ENCODE measurements at places on chromosomes 1 and 21. TPM values are rescaled to one million over a fixed set of nuclear protein-coding genes. Genes with fewer than 3 reads are reported as not detected.
A peak's percentile ranks its signal among the peaks of the same experiment; 100 is the strongest.

GRCh38 chr1:156172696-156173470 lies 19.5 kb downstream of the SEMA4A start:
- no peak for DNase-seq
- no peak overlapping the region for H3K27ac ChIP-seq
- H3K4me1 ChIP-seq, result no peaks in the 10 kb centered on the region
- no peak overlapping the region for H3K4me3 ChIP-seq
- H3K36me3 ChIP-seq, result no peaks in the 10 kb centered on the region

- no peaks in the 10 kb centered on the region for H3K36me3 ChIP-seq
- H3K4me1 ChIP-seq, result no peaks in the 10 kb centered on the region
- DNase-seq, result no peak
- H3K27ac ChIP-seq, result no peak overlapping the region
- H3K27me3 ChIP-seq, result peaks cover 17% of the 10 kb centered on the region
These were observed 7.9 kb upstream of the ADGRB2 start for GRCh38 chr1:31771891-31772668.

DNA sequence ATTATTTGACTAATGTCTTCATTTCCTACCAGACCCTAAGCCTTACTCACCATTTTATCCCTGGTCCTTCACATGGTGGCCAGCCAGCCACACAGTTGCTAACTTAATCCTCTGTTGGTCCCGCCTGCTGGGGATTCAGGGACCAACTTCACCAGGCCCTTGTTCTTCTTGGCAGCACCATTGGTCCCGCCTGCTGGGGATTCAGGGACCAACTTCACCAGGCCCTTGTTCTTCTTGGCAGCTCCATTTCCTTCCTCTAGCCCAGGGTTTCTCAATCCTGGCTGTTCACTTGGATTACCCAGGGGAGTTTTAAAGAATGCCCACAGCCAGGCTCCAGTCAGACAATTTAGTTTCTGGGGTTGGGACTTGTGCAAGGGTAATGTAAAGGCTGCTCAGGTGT lies 233.1 kb upstream of the CSF3R start:
- H3K27ac ChIP-seq, result no peak overlapping the region
- peaks cover 48% of the 10 kb centered on the region for H3K27me3 ChIP-seq
- H3K36me3 ChIP-seq, result no peaks in the 10 kb centered on the region

GRCh38 chr1:96049759-96050409 lies 671.7 kb upstream of the PTBP2 start:
- no peak for DNase-seq
- H3K4me3 ChIP-seq, result no peak overlapping the region
- H3K27ac ChIP-seq, result no peak overlapping the region
- H3K27me3 ChIP-seq, result no peaks in the 10 kb centered on the region
- H3K4me1 ChIP-seq, result no peaks in the 10 kb centered on the region

DNA sequence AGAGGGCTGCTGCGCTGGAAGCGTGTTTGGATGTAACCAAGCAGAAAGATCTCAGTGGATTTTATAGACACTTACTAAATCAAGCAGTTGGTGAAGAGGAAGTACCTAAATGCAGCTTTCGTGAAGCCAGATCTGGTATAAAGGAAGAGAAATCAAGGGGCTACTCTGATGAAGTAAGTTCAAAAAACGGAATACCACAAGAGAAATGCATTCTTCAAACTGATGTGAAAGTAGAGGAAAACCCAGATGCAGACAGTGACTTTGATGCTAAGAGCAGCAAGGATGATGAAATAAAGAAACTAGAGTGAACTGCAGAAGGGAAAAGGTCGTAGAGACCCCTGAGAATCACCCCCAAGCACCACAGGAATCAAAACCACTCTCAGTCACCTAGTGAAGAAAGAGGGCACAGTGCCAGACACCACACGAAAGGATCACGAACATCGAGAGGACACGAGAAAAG lies 40.8 kb upstream of the NEXN start:
- no peak overlapping the region for H3K27ac ChIP-seq
- no peak for DNase-seq
- no peaks in the 10 kb centered on the region for H3K4me1 ChIP-seq
- no peaks in the 10 kb centered on the region for H3K36me3 ChIP-seq
- no peak overlapping the region for H3K4me3 ChIP-seq

- no peaks in the 10 kb centered on the region for H3K4me1 ChIP-seq
- H3K27me3 ChIP-seq, result peaks cover 82% of the 10 kb centered on the region
- no peaks in the 10 kb centered on the region for H3K36me3 ChIP-seq
- DNase-seq, result no peak
- H3K4me3 ChIP-seq, result no peak overlapping the region
These were observed 243.4 kb downstream of the KIF26B start for GRCh38 chr1:245398180-245398579.

GRCh38 chr1:94024104-94024792 lies 96.7 kb downstream of the ABCA4 start:
- no peak for DNase-seq
- H3K36me3 ChIP-seq, result no peaks in the 10 kb centered on the region
- H3K4me1 ChIP-seq, result peaks cover 63% of the 10 kb centered on the region

Gene RPE65
- total RNA-seq, result not detected

Gene NBPF6
- 0.94 TPM for total RNA-seq

GRCh38 chr1:83676106-83676505 lies 322.8 kb downstream of the TTLL7 start:
- H3K27me3 ChIP-seq, result no peaks in the 10 kb centered on the region
- DNase-seq, result no peak
- H3K27ac ChIP-seq, result no peak overlapping the region
- no peaks in the 10 kb centered on the region for H3K4me1 ChIP-seq
- H3K4me3 ChIP-seq, result no peak overlapping the region

DNA sequence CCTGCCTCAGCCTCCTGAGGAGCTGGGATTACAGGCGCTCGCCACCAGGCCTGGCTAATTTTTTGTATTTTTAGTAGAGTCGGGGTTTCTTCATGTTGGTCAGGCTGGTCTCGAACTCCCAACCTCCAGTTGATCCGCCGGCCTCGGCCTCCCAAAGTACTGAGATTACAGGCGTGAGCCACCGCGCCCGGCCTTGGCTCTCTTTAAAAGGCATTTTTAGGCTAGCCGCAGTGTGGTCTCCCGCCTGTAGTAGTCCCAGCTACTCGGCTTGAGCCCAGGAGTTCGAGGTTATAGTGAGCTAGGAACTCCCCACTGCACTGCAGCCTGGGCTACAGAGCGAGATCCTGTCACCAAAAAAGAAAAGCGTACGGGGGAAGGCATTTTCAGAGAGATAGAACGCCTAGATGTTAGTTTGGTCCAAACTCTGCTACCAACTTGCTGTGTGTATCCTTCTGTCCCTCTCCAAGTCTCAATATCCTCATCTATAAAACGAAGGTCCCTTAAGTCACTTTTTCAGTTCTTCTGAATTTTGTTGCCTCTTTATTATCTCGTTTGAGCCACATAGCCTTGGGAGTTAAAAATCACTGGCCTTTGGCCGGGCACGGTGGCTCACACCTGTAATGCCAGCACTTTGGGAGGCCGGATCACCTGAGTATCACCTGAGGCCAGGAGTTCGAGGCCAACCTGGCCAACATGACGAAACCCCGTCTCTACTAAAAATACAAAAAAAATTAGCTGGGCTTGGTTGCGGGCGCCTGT lies 734 bp downstream of the MED18 start:
- DNase-seq, result no peak
- peak overlapping the region; percentile 80 for H3K4me3 ChIP-seq
- no peaks in the 10 kb centered on the region for H3K36me3 ChIP-seq
- peaks cover 14% of the 10 kb centered on the region for H3K4me1 ChIP-seq
- no peaks in the 10 kb centered on the region for H3K27me3 ChIP-seq
